ENCODE measurements at places on chromosomes 7 and 10.

DNA sequence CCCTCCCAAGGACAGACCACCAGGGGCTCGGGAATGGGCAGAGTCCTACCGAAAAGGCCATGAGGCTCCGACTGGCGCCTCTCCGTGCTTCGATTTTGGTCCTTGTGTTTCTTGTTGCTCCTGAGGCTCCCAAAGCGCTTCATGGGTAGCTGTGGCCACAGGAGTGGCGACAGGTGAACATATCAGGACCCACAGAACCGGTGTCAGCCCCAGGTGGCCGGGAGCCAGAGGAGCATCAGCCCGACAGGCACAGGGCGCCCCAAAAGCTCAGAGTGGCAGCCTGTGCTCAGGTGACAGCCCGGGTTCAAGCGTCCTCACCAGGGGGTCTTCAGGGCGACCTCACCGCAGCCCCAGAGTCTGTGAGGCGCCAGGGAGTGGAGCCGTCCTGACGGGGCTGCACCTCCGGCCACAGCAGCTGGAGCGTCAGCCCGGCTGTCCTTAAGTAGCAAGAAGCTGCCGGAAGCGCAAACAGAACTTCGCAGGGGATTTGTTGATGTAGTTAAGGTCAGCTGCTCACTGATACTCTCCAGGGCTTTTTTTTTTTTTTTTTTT, 141.0 kb downstream of the PRKAG2 start:
- DNase-seq, result no peak

DNA sequence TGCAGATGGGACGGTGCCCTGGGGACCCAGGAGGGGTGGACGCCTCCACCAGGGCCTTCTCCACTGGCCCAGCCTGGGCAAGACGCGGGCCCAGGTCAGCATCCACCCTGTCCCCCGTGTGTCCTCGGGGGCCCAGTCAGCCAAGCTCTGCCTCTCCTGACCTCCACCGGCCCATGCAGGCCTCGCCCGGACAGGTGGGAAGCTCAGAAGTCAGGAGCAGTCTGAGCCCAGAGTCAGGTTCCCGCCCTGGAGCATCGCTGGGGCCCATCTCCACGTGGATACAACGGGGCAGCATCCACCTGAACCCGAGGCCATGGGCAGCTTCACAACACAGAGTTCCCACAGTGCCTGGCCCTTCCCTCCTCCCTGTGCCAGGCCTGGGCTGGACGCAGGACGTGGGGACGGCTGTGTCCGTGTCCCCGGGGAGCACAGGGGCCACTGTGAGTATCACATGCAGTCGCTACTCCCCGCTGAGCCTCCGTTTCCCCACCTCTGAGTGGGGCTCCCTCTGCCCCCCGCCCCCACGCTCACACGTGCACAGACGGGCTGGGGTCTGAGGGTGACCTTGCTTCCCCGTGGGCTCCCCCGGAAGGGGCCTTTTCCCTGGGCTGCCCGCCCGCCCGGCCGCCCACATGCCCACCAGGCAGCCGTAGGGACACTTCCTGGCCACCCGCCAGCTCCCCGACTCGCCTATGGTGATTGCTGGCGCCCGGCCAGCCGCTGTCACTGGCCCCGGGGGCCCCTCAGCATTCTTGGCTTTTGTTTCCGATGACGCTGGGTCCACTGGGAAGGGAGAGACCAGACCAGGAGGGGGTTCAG, 64.3 kb downstream of the PDGFA start:
- no peak for DNase-seq

GRCh38 chr10:61390851-61391250, 62.3 kb downstream of the TMEM26 start:
- peak; percentile 43 for DNase-seq

DNA sequence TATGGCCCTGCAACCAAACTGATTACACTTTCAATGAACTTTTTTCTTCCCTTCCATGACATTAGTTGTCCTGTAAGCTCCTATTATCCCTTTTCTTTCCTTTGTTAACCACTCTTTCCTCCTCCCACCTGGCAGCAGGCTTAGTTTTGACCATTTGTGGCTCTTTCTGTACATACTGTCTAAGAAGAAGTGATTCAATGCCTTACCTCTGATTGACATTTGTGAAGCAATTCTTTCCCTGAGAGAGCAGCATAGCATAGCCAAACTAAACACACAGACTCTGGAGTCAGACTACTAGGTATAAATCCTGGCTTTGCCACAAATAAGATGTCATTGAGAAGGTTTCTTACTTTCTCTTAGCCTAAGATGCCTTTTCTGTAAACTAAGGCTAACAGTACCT, 48.9 kb downstream of the AHR start:
- DNase-seq, result no peak

- no peak for DNase-seq
Measured at GRCh38 chr10:85623758-85624157, 742.8 kb downstream of the GRID1 start.

DNA sequence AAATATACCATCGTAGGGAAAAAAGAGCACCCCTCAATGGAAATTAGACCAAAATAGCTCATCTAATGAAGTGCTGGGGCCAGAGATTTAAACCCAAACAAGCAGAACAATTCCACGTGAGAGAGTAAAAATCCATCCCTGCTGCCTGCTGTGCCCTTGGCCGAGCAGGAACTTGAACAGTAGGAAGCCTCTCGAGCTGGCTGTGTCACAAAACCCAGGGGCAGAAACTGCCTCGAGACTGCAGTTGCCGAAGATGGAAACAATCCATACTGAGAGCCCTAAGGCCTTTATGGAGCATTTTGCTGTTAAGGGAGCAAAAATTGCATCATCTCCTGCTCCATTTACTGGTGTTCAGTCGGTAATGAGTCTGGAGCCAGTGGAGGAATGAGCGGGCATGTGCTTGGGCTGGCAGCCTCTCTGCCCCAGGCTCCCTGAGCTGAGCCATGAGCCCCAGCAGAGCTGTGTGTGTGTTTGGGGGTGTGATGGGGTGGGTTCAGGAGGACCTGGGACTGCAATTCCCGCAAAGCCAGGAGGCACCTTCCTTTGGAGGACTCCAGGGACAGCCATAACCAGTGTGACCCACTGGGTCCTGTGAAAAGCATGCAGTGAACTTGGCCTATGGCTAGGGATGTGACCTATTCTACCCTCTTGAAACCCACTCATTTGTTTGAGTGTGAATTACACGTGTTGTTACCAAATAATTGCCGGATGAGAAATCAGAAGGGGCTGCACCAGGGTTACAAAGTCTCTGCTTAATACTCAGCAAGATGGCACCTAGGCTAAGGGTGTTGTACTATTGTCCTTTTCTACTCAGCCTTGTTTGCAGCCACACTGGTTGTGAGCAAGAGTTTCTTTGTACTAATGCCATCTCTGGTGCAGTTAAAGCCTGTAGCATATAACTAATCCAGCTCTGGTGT, 58.3 kb downstream of the CDHR3 start:
- DNase-seq, result no peak

Data from suppressor macrophage treated with lipopolysaccharide for 1 hour (primary cell).